Thyroid gland (tissue), 4 donors: ENCODE measurements at places on chromosomes 12 and 14. TPM values are rescaled to one million over a fixed set of nuclear protein-coding genes. Genes with fewer than 3 reads are reported as not detected.

DNA sequence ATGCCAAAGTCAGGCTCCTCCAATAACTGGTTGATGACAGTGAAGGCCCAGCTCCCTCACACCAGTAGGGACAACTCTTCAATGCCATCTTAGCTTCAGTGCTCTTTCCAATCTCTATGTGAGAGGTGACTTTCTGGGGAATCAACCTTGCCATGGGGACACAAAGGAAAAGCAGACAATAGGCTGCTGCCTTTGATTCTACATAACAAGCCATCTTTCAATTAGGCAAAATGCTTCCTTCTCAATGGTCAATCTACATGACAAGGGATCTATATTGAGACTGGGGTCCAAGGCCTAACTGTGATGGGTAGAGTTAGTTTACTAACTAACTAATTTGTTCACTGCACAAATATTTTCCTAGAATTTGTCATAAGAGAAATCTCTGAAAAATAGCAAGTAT is 1417.5 kb upstream of the SEL1L start:
- no peaks in the 10 kb centered on the region for H3K27me3 ChIP-seq
- H3K4me3 ChIP-seq: no peak overlapping the region
- no peaks in the 10 kb centered on the region for H3K4me1 ChIP-seq
- no peaks in the 10 kb centered on the region for H3K36me3 ChIP-seq
- H3K27ac ChIP-seq: no peak overlapping the region
- DNase-seq: no peak

- H3K27ac ChIP-seq: no peak overlapping the region
- H3K4me1 ChIP-seq: peaks cover 23% of the 10 kb centered on the region
- no peak for DNase-seq
- H3K27me3 ChIP-seq: no peaks in the 10 kb centered on the region
- no peak overlapping the region for H3K4me3 ChIP-seq
Observed at GRCh38 chr12:57105011-57105753, 6.0 kb downstream of the STAT6 start.

GRCh38 chr12:66808606-66809005 is 129.7 kb upstream of the GRIP1 start:
- no peak overlapping the region for H3K4me3 ChIP-seq
- no peaks in the 10 kb centered on the region for H3K27me3 ChIP-seq
- no peak for DNase-seq
- no peaks in the 10 kb centered on the region for H3K4me1 ChIP-seq
- H3K27ac ChIP-seq: no peak overlapping the region

Gene P2RX7
- 0.79 TPM for total RNA-seq

Gene KRT75
- total RNA-seq: not detected
